ENCODE measurements at places on chromosomes 3 and 15.
A peak's percentile ranks its signal among the peaks of the same experiment; 100 is the strongest.

GRCh38 chr3:126928921-126929474 is 53.9 kb upstream of the PLXNA1 start:
- no peak for DNase-seq

GRCh38 chr3:153392363-153392762 is 230.3 kb downstream of the RAP2B start:
- no peak for DNase-seq

GRCh38 chr15:84937144-84937543 is 44.5 kb upstream of the PDE8A start:
- no peak for DNase-seq

DNA sequence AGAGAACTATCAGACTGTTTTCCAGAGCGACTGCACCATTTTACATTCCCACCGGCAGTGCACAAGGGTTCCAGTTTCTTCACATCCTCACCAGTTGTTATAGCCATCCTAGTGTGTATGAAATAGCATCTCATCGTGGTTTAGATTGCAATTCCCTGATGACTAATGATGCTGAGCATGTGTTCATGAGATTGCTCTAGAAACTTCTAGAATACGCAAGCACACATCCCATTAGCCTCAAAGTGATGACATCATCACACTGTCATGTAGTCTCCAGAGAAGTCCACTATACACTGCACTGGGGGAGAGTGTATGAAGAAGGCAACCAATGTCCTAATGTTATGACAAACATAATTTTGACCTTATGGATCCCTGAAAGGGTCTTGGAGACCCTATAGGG is 30.1 kb downstream of the FBLN2 start:
- DNase-seq: no peak

- no peak for DNase-seq
Measured at GRCh38 chr15:95287720-95288103, 1042.8 kb upstream of the NR2F2 start.

DNA sequence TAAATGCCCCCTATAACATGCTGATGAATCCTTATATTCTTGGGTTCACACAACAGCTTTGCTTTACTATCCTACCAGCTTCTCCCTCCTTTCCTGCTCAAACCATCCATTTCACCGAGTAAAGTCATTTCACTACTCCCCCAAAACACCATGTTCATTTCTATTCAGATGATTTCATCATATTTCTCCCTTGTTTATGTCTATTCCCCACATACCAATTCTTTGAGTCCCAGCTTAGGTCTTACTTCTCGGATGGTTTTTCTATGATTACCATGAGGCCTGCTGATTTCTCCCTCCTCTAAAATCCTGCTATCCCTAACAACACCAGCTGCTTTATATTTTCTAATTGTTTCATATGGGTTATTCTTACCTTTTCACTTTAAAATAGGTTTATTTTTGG is 231.4 kb downstream of the TIGIT start:
- DNase-seq: no peak

DNA sequence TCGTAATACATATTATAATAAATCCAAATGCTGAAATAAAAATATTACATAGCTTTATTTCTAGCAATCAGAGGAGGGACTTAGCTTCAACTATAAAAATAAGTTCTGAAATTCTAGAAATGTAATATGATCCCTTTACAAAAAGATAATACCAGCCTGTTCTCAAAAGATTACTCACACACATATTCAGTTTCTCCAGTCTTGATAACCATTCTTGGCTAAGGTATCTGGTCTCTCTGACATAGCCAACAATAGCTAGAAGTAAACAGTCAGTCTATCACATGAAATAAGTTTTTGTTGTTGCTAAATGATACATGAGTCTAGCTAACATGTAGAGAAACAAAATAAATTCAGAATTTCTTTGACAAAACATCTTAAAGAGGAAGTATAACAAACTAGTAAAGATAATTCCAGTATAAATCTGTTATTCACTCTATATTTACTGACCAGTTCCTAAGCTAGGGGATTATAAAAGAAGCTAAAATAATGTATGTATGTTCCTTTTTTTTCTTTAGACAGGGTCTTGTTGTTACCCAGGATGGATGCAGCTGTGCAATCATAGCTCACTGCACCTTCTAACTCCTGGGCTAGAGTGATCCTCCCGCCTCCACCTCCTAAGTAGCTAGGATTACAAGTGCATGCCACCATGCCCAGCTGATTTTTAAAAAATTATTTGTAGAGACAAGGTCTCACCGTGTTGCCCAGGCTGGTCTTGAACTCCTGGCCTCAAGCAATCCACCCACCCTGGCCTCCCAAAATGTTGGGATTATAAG is 170.6 kb downstream of the TBL1XR1 start:
- DNase-seq: no peak

- DNase-seq: no peak
Measured at GRCh38 chr3:94596887-94597566, 534.2 kb downstream of the NSUN3 start.

DNA sequence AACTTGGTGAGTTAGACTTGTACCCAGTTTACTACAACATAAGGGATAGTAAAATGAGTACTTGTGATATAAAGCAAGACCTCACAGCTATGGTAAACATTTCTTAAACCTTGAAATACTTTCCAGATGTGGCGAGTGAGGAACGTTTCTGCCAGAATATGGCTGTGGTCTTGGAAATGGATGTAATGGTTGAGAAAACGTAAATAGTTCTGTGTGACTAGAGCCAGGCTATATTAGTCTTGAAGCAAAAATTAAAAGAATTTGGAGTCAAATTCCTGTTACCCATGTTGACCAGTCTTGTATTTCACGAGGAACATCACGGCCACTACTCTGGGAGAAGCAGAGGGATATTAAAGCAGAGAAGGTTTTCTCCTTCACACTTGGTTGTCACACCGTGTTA is 15.3 kb downstream of the OR4F15 start:
- DNase-seq: no peak

DNA sequence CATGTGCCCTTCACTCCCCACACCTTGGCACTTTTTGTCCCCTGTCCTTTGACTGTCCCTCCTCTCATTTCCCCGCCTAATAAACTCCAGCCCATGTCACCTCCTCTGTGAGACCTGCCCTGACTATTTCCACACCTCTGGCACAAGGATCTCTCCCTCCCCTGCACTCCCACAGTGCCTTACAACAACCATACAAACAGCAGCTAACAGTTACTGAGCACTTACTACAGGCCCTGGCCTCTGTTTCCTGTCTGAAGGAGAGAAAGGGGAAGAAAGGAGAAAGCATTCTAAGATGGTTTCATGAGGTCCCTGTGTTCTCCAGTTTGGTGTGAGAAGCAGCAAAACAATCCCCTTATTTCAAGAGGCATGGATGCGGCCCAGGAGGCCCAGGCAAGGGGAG is 20.0 kb upstream of the TRH start:
- DNase-seq: no peak

DNA sequence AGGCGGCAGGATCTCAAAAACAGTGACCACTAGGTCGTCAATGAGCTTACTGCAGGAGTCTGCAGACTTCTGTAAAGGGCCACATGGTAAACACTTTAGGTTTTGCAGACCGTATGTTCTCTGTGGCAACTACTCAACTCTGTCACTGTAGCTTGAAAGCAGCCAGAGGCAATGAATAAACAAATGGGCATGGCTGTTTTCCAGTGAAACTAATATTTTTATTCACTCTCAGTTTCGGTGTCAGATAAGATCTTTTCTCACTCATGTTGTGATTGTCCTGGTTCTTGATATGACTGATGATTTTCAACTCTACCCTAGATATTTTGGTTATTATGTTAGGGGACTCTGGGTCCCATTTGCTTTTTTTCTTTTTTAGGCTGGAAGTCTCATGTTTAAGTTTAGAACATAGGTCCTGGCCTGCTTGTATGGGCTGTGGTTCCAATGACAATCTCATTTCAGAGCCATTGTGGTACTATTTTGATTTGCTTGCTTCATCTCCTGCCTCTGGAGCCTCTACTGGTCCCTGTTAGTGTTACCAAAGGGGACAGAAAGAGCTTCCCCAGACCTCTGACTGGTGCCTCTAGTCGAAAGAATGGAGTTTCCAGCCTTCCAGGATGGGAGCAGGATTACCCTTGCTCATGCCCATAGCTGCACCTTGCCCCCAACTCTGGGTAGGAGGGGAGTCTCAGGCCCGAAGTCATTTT is 222.0 kb downstream of the STT3B start:
- no peak for DNase-seq

DNA sequence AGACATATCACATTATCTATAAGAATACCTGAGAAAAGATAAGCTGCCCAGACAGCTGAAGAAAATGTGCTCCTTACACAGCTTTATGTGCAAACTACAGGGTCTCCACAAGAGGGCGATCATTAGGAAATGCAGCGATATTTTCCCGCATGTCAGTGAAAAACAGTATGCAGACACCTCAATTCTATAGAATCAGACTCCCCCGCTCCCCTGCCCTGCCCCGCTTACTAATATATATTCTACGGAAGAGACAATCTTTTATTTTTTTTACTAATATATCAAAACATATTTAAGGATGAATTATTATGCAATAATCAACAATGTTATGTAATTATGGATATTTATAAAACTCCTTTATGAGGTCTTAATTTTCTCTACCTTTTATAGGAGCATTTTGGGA is 681.3 kb downstream of the ROBO1 start:
- DNase-seq: peak; percentile 1

DNA sequence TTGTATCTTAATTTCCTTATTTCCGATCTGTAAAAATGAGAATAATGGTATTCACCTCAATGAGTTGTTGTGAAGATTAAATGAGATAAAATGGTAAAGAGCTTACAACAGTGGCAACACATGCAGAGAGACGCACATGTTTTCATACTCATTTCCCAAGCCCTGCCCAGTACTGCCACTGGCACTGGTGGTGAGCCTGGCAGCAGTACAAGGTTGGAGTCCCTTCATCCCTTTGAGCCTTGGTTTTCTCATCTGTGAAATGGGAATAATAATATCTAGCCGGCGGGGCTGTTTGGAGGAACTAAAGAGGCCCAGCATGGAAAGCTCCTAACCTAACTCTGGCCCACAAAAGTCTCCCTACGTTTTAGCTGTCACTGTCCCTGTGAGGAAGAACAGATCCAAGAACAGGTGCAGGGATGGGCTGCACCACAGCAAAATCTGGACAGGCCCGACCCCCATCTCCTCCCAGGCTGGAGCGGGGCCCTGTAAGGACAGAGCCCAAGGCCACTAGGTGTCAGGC is 866 bp upstream of the CD276 start:
- DNase-seq: no peak

- no peak for DNase-seq
Measured at GRCh38 chr3:17006132-17006852, 121.5 kb downstream of the PLCL2 start.

All from GM18507 (cell line).